ENCODE measurements at places on chromosomes 5 and 9.

DNA sequence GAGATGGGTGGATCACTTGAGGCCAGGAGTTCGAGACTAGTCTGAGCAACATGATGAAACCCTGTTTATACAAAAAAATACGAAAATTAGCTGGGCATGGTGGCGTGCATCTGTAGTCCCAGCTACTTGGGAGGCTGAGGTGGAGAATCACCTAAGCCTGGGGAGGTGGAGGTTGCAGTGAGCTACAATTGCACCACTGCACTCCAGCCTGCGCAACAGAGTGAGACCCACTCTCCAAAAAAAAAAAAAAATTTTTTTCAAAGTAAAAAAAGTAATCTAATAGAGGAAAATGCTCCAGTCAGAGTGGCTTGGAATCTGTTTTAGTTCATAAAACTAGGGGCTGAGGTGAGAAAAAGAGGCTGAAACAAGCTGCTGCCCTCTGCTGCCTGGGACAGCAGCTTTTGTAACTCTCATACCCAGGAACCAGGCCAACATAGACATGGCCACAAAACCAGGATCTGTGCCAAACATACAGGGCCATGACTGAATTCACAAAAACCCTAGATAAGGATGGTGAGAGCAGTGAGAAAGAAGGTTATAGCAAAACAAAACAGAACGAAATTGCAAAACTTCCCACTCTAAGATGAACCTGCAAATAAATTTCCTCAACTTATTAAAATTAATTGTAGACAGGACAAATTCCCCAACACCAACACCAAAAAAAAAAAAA lies 13.1 kb upstream of the DCAF12 start:
- no peak for DNase-seq

GRCh38 chr9:133987446-133987788 lies 4.7 kb downstream of the VAV2 start:
- DNase-seq, result no peak

DNA sequence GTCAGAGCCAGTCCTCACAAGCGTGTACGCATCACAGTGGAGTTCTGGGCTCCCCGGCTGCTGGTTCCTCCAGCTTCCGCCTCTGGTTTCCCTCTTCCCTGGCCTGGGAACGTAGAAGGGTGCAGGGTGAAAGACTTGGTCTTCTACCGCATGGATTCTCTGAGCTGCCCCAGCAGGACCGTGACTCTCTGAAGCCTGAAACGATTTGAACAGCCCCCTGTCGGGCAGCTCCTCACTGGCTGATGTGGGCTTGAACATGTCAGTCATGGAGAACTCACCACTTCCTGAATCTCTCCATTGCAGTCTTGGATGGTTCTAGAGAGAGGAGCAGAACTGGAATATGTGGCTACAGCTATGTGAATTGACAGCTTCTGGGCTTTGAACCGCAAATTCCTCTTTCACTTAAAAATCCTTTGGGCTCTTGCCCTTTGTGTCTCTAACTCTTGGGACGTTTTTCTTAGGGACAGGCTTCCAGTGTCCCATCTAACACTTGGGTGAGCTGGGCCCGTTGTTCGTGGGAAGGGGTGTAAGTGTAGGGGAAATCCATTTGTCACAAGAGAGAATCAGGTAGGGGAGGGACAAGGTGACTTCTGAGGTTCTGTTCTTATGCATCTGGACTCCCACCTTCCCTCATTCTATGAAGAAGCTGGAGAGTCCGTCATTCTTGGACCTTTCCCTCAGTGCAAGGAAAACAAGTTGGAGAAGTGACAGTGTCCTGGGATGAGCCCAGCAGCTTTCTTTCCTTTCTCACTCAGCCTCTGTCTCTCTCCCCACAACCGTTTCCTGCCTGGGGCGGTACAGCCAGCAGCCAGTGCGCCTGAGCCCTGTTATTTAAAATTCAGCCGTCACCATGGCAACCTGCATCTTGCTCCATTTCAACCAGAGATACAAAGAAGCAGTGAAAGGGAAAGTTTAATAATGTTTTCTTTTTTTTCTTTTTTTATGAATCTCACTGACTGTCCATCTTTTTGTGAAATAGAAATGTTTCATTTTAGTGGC lies 84.7 kb downstream of the PTTG1 start:
- DNase-seq, result peak; percentile 47

DNA sequence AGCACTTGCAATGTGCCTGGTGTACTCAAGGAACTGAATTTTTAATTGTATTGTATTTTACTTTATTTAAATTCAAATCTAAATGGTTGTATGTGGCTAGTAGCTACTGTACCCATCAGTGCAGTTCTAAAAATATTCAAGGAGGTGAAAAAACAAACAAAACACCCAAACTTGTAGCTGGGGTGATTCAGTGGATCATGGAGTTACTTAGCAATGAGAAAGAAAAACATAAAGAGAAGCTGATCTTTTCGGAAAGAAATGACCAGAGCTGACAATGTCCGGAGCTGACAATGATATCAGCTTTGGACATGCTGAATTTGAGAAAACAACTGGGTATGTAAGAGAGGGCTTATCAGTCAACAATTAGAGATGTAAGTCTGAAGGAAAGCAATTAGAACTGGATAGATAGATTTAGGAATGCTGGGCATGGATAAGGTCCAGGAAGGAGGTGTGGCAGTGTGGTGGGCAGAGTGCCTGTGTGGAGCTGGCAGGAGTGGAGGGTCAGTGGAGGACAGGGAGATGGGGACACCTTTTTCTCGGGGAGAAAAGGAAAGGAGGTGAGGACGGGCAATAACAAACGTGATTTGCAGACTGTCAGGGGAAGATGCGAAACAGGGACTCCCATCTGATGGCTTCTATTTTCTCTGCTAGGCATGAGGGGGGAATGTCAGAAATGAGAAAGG lies 113.2 kb downstream of the DCP2 start:
- DNase-seq, result no peak

GRCh38 chr5:64947031-64947430 lies 178.3 kb downstream of the CWC27 start:
- no peak for DNase-seq

Data from stimulated activated CD4-positive, alpha-beta T cell treated with anti-CD3 and anti-CD28 coated beads, TNF-alpha, amount 100 ng/mL, for 1 hour (primary cell).